Left hindlimb (tissue), 1 donor: ENCODE measurements at places on chromosomes 7 and 10.

DNA sequence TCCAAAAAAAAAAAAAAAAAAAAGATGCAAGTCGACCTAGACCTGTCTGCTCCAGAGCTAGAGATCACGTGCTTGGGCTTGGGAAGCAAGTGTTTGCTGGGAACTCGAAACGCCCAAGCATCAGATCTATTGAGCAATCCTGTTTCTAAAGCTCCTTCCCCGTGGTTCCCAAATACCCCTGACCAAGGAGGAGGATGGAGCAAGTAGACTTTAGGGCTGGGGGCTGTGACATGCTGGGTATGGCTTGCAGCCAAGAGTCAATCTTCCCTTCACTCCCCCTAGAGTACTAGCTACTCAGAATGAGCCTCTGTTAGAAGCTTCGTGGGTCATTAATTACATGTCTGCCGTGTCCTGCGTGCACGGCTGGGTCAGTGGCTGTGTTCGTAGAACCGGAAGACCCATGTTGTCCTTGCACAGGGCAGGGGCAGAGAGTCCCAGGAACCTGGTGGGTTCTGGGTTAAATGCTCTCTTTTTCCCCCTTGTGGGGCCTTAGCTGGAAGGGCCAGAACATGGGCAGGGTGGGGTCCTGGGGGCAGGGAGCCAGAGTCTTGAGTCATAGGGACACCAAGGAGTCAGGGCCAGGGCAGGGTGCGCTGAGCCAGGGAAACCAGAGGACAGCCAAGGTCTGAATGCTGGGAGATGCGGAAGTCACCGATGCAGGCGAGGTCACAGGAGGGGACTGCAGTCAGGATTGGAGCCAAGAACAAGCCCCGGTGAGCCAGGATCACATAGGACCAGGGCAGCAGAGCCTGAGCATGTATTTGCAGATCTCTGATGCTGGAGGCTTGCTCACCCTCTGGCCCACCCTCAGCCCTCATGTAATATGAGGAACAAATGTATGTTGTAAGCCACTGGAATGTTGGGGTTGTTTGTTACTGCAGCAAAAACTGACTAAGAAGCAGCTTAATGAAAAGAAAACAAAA, 34.6 kb upstream of the TPST1 start:
- peak; percentile 46 for DNase-seq

DNA sequence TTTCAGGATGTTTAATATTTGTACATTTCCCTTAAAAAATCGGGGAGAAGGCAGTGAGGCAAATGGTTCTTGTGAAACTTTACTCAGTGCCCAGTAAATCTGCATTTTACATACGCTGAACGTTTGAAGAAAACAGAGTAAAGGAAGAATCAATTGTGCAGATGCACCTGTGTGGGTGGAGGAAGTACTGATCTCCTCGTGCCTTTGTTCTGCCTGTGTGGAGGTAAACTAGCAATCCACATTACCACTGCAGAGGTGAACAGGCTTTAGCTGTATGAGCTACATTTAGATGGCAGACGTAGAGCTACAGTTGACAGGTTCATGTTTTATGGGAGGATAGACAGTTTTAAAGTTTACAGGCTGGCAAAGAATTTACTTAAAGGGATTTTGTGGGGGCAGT, 62.7 kb upstream of the VIPR2 start:
- DNase-seq = no peak

DNA sequence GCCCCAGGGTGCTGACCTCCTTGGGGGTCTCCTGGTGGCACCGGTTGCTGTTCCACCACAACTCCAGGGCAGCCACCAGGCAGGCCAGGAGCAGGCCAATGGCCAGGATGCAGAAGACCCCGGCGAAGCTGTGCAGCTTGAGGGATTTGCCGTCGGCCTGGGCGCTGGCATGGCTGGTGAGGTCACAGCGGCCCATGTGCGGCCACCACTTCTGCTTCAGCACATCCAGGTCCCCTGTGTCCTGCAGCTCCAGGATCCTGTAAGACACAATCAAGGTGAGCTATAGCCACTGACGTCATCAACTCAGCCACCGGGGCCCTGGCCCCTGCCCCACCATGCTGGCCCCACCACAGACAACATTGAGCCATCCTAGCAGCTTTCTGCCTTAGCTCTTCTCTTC, 753.2 kb downstream of the GRID1 start:
- no peak for DNase-seq

DNA sequence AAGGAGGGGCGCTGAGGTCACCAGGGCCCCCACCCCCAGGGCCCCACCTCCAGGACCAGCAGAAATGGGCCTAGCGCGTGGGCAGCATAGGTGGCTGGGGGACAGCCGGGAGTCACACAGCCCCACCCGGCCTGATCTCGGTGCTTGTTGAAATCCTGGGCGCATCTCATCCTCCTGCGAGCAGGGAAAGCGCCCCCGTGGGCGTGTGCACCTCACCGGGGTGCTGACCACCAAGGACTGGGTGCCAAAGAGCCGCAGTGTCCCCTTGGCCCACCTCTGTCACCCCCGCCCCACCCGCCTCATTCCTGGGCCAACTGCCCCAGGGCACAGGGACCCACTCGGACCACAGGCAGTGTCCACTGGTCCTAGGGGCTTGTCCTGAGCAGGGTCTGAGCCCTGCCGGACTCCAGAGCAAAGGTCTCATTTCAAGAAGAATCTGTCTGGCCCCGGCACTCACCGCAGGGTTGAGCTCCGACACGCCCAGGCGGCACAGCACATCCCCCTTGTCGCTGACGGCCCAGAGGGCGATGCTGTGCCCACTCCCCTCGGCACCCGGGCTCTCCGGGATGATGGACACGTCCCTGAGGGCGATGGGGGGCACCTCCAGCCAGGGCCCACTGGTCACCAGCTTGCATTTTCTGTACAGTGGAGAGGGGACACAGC, 11.4 kb downstream of the BHLHA15 start:
- peak; percentile 28 for DNase-seq

GRCh38 chr7:50335795-50336754, 31.6 kb downstream of the IKZF1 start:
- no peak for DNase-seq

- DNase-seq = no peak
These were observed 40.3 kb downstream of the PTPRE start for GRCh38 chr10:127947211-127947610.
